ENCODE measurements at places on chromosomes 5 and 9.

- DNase-seq: no peak
These were observed 3.4 kb downstream of the LRRC70 start for GRCh38 chr5:62581836-62582597.

- DNase-seq: no peak
These were observed 78.6 kb downstream of the CFAP77 start for GRCh38 chr9:132488626-132489025.

GRCh38 chr5:14699807-14700400 is 35.4 kb downstream of the OTULIN start:
- no peak for DNase-seq

GRCh38 chr9:479304-479970 is 264.8 kb downstream of the DOCK8 start:
- no peak for DNase-seq

GRCh38 chr5:103525361-103525760 is 37.2 kb downstream of the NUDT12 start:
- DNase-seq: no peak

- no peak for DNase-seq
These were observed 26.6 kb downstream of the PCDHAC2 start for GRCh38 chr5:140992828-140993227.

GRCh38 chr9:138021251-138022056 is 143.9 kb downstream of the CACNA1B start:
- no peak for DNase-seq

GRCh38 chr9:116491219-116491618 is 195.9 kb upstream of the TRIM32 start:
- no peak for DNase-seq

DNA sequence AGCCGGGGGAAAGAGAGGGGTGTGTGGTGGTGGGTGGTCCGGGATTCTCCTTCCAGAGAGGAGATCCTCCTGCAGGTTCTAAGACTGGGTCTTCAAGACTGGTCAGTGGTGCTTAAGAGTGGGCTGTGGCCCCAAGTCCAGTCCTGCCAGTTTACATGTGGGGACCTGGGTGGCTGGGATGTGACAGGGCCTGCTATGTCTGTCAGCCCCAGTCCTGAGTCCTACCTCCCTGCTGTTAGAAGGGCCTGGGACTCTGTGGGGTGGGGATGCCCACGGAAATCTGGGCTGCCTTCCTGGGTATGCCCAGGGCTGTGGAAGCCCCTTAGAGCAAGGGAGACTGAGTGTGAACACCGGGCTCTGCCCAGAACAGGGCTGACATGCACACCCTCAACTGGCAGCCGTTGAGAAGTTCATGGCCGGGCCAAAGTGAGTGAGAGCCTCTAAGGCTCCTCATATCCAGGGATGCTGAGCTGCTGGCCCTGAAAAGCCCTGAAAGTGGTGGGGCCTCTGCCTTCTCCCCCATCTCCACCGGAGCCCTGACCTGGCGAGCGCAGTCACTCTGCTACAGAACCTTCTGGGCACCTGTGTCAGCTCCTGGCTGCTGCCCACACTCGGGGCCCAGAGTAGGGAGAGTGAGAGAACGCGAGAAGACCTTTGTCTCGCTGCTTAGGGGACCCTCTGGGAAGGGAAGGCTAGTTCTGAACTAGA is 1.7 kb downstream of the PHF2 start:
- DNase-seq: no peak

DNA sequence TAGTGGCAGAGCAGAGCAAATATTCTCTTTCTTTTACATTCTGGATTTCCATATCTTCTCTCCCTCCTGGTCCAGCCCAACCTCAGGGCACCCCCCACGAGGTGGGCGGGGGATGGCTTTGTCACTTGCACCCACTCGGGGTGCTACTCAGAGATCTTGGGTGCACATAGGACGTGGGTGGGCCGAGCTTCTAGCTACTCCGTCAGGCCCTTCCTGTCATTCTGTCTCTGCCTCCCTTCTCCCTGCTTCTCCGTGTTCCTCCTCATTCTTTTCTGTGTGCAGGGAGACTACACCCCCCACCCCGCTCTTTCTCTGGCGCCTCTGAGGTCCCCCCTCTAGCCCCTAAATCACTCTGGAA is 19.5 kb downstream of the PCDHGC5 start:
- no peak for DNase-seq

- no peak for DNase-seq
These were observed 40.0 kb downstream of the DAPK1 start for GRCh38 chr9:87537625-87538024.

- no peak for DNase-seq
These were observed 131.1 kb downstream of the RMI1 start for GRCh38 chr9:84111726-84112125.

DNA sequence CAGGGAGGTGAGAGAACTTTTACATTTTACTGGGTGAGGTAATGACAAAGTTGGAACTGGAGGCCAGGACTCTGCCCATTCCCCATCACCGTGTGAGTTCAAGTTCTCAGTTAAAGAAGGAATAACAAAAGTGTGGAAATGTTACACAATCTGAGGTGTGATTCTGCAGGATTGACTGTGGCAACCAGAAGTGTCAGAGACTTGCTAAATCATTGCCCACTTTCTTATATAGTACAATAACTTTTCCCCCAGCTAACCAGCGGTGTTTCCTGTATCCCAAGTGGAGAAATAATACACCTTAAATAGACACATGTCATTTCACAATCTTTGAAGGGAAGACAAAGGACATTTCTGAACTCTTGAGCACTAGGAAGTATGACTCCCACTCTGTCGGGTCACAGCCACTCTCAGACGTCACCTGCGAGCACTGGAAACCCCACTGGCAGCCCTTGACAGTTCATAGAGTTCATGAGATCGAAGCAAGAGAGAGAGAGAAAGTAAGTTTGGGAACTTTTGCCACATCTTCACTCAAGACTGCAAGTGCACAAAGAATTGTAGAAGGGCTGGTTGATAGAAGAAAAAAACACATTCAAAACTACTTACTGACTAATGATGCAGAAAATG is 28.4 kb downstream of the PAX5 start:
- DNase-seq: no peak

DNA sequence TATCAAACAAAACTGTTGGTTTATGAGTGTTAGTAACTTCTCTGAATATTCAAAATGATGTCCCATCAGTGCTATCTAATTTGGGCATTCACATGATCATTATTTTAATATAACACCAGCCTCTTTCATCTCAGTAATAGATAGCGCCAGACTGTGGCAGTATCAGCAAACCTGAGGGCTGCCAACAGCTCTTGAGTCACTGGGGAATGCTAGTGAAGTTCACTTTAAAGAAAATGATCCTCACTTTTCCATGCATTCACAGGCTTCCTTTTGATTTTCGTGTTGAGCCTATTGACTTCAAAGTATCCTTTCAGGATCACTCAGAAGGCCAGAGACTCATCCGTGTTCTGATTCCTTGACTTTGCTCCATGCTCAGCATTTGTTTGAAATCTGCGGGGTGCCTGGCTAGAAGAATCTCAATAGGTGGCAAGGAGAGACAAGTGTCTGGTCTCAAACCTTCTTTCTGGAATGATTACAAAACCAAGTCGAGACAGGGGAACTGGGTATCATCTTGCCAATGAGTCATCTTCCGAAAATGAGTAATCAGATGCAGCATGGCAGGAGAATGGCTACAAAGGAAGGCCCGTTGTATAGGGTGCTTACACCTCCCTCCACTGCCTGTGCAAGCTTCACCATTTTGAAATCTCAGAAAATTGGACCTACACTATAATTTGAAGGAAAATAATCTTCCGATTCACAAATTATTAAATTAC is 509.1 kb downstream of the RASEF start:
- DNase-seq: no peak

- no peak for DNase-seq
These were observed 1.2 kb downstream of the SMC5 start for GRCh38 chr9:70260007-70260443.

DNA sequence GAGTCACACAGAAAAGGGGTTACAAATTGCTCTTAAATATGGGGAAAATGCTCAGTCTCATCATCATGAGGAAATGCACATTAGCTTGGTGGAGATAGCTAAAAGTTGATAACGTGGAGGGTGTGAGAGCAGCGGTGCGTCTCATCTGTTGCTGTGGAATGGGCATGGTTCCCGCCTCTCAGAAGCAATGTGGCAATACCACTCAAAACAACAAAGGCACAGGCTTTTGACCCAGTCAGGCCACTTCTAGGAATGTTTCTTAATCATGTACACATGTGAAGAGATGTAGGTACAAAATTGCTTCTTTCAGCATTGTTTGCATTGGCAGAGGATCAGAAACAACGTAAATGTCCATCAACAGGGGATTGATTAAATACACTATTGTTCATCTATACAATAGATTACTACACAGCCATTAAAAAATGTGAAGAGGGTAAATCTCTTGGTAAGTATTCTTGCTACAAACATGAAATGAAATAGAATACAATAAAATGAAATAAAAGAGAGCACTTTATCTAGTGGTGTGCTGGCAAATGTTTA is 212.6 kb upstream of the MSX2 start:
- DNase-seq: no peak

- no peak for DNase-seq
These were observed 220.6 kb downstream of the TRIM36 start for GRCh38 chr5:114948986-114949621.

DNA sequence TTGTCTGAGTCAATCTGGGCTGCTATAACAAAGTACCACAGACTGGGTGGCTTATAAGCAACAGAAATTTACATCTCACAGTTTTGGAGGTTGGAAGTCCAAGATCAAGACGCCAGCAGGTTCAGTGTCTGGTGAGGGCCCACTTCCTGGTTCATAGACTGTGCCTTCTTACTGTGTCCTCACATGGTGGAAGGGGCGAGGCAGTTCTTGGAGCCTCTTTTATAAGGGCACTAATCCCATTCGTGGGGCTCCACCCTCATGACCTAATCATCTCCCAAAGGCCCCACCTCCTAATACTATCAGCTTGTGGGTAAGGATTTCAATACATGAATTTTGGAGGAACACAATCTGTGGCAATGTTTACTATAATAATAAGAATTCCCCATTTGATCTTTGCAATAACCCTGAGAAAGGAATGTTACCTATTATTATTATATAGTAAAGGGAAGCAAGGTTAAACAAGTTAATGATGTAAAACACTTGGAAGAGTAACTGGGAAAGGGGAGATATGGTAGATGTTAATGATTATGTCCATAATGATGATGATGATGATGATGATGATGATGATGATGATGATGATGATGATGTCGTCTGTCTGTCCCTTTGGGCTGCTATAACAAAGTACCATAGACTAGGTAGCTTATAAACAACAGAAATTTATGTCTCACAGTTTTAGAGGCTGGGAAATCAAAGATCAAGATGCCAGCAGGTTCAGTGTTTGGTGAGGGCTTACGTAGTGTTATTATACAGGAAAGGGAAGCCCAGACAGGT is 40.8 kb downstream of the WHRN start:
- DNase-seq: no peak

GRCh38 chr5:62083247-62083646 is 222.8 kb upstream of the KIF2A start:
- no peak for DNase-seq

- DNase-seq: peak; percentile 83
These were observed 57.0 kb downstream of the COL15A1 start for GRCh38 chr9:99000476-99001395.

All from AG10803 (cell line).